ENCODE measurements at places on chromosomes 12 and 14.

DNA sequence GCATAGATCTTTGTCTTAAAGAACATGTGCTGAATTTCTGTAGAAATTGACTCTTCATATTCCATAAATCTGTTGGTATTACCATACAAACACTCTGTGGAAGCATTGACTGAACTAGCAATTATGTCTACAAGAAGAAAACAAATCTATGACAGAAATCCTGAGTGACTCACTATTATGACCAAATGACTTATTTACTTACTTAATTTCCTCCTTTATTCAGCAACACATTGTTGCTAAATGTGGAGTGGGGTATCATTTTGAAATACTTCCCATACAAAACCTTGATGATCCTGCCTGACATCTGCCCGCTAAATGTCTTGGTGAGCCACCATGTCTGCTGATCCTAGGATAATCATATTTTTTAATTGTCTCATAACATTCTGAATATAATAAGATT is 99.1 kb upstream of the SLCO1C1 start:
- no peak for DNase-seq

DNA sequence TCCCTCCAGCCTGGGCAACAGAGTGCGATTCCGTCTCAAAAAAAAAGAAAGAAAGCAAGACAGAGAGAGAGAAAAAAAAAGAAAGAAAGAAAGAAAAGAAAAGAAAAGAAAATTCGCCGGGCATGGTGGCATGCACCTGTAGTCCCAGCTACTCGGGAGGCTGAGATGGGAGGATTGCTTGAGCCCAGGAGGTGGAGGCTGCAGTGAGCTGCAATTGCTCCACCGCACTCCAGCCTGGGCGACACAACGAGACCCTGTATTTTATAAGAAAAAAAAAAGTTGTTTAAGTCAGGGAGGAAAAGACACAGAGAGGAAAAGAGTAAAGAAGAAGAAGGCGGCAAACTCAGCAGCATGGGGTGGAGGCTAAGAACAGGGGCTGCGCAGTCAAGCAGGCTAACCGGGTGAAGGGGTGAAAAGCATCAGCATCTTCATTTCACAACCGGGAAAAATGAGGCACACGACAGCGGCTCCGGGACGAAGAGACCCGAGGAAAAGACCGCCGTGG is 557 bp upstream of the FICD start:
- no peak for DNase-seq

GRCh38 chr12:25416516-25416915 is 136.6 kb downstream of the LMNTD1 start:
- no peak for DNase-seq

DNA sequence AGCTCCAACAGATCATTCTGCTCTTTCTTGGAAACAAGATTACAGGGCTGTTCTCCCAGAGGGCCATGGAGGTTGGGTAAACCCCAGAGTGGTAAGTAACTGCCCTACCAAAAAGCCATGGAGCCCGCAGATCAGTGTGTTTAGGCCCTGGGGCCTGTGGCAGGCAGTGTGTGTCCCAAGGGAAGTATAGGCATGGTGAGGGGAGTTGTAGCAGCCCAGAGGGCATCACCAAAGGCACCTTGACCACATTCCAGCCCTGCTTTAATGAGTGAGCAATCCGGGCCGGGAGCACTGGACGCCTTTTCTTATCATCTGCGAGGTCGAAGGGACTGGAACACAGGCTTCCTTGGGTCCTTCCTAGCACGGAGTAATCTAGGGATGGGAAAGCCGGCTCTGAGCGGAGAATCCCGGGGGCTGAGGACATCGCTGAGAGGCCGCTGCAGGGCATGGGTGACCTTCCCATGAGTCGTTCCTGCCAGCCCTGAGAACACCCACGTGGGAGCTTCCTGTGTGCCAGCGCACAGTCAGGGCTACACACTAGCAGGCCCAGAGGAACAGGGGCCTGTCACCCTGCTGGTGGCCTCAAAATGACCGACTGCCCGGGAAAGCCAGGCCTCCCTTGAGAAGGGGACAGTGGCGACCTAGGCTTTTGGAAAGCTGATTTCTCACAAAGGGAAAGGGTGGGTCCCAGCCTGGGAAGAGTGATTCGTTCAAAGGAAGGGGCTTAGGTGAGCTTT is 91.3 kb downstream of the NINJ2 start:
- no peak for DNase-seq

DNA sequence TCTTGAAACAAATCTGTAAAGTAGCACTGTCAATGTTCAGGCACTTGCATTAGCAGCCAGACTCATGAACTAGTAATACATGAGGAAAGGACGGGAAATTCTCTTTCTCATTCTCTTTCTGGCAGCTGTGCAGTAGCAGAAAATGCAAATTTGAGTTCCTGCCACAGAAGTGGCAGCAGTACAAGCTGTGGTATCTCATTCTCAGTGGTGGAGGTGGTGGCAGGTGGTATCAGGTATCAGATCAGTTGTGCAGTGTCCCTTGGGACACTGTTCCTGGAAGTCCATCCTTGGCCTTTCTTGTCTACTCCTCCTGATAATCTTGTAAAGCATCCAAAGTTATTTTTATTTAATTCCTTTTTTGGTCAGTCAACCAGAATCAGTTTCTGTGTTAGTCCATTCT is 103.0 kb downstream of the C12orf42 start:
- no peak for DNase-seq

GRCh38 chr14:103302966-103303365 is 31.1 kb upstream of the EIF5 start:
- DNase-seq, result no peak

- DNase-seq, result no peak
Observed at GRCh38 chr12:85661461-85662206, 174.6 kb downstream of the RASSF9 start.

DNA sequence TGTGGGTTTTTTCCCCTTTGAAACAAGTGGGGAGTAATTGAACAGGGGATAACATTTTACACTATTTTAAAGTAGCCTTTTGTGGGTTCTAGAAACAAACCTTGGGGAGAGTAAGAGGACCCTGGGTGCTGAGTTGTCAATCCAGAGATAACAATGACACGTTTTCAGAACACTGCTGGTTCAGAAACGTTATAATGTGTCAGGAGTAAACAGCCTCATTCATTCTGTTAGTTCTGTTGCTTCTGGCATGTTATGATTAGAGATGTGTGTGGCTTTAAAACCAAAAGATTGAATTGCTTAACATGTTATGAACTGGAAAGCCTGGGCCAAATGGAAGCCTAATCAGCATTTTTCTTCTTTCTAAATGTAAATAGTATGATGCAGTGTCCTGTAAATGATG is 680.5 kb upstream of the NOVA1 start:
- DNase-seq, result no peak

- DNase-seq, result no peak
Observed at GRCh38 chr14:93153121-93153520, 31.6 kb downstream of the MOAP1 start.

- peak; percentile 39 for DNase-seq
Observed at GRCh38 chr12:22626406-22626805, 1.4 kb downstream of the ETNK1 start.

Measured in activated CD4-positive, alpha-beta T cell treated with anti-CD3 and anti-CD28 coated beads, Interleukin-2, Interleukin-4, amounts not matched to agents 100 ng/mL and 50 ng/mL, durations not matched to agents 16 hours and 8 hours (primary cell).